Glutamatergic neuron (in vitro differentiated cells): ENCODE measurements at places on chromosomes 1 and 21.

DNA sequence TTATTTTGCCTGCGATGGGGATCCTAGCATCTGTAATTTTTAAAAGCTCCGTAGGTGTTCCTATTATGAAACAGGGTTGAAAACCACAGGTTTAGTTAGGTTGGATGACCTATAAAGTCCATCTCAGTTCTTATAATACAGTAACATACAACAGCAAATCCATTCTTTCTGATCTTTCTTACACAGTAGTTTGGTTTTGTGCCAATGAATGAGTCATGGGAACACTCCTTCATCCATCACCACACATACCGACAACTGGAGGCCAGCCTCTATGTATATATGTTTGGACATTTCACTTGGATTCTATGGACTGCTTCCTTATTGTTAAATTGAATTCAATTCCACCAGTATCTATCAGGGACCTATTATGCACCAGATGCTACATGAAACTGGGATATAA is 118.4 kb upstream of the L1TD1 start:
- no peak for DNase-seq

DNA sequence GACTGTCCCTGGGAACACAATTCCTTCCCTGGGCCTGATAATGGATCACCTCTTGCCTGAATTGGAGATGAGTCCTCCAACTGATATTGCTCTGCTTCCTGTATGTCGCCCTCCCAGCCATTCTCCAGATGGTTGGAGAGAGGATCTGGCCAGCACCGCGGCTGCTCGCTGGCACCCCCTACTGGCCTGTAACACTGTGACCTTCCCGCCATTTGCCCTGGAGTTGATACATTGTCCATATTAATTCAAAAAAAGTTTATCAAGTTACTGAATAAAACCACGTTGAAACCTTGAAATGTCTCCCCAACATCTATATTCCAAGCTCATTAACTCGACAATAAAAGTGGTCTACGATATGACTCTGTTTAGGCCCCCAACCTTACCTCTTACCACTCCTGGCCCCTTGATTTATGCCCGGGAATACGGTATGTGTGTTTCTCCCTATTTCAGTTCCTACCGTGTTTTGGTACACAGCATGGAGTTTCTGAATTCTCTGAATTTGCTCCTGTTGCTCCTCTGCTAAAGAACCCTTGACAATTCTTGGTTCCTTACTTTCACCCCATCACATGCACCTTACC is 241.8 kb upstream of the KIAA0040 start:
- no peak for DNase-seq

DNA sequence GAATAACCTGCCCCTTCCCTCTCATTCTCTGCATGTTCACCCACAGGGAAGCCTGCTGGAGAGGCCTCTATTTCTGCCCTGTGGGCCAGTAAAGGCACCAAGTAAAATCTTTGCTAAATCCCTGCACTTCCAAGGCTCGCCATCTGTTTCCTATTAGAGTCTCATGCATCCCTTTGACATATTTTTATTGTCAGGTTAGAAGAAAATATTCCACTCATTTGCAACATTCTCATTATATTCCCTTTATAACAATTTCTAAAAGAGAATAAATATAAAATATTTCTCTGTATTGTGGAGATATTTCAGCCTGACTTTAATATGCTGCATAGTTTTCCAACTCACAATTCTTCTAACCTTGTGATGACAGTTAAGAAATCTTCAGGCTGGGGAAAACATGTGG is 340.4 kb upstream of the VAMP3 start:
- DNase-seq, result no peak

GRCh38 chr1:152880907-152881306 is 2.8 kb downstream of the SMCP start:
- no peak for DNase-seq

GRCh38 chr1:61287014-61287413 is 204.7 kb downstream of the NFIA start:
- DNase-seq, result no peak

- DNase-seq, result no peak
Observed at GRCh38 chr1:70727886-70728489, 316.9 kb downstream of the CTH start.
